ENCODE measurements at places on chromosomes 4 and X. TPM values are rescaled to one million over a fixed set of nuclear protein-coding genes. Genes with fewer than 3 reads are reported as not detected.

The RIPPLY1 gene
- total RNA-seq: not detected

The ZC4H2 gene
- total RNA-seq: 7.5 TPM

GRCh38 chr4:30870513-30870912, 150.3 kb downstream of the PCDH7 start:
- no peak for DNase-seq

DNA sequence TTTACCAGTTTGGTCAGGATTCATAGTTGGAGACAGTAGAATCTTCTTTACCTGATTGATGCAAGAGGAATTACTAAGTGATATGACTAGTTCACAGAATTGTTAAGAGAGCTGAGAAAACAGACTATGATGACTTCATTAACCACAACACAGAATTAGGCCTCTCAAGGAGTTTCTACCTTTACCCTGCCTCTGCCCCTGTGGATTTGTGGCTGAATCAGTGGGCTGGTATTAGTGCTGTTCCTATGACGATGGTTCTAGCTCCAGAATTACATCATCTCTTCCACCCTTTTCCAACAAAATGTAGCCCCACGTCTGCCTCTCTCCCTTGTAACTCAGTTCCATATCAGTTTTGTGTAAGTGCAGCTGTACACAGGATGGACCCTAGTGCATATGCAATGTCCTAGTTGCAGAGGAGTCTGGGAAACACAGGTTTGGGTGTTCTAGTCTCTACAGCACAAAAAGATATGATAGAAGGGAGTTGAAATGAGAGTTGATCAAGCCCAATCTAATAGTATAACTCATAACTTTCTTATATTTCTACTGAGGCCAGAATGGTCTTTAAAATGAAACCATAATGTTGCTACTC, 99.3 kb downstream of the ANXA5 start:
- DNase-seq: peak; percentile 14

DNA sequence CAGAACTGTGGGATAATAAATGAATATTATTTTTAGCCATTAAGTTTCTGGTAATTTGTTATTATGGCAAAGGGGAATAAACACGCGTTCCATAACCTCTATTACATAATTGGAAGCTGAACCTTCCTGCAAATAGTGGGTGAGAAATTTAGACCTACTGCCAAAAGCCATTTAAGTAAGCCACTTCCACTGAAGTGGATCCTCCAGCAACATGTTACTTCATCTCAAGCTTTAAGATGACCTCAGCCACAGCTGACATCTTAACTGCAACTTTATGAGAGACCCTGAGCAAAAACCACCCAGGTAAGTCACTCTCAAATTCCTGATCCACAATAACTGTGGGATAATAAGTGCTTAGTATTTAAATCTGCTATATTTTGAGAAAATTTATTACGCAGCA, 1048.6 kb downstream of the FAM133A start:
- DNase-seq: no peak

- DNase-seq: no peak
Observed at GRCh38 chr4:186957952-186958555, 234.4 kb upstream of the FAT1 start.
